ENCODE measurements at places on chromosomes 2 and 18.

- no peak for DNase-seq
These were observed 33.1 kb downstream of the RDH14 start for GRCh38 chr2:18527326-18527725.

DNA sequence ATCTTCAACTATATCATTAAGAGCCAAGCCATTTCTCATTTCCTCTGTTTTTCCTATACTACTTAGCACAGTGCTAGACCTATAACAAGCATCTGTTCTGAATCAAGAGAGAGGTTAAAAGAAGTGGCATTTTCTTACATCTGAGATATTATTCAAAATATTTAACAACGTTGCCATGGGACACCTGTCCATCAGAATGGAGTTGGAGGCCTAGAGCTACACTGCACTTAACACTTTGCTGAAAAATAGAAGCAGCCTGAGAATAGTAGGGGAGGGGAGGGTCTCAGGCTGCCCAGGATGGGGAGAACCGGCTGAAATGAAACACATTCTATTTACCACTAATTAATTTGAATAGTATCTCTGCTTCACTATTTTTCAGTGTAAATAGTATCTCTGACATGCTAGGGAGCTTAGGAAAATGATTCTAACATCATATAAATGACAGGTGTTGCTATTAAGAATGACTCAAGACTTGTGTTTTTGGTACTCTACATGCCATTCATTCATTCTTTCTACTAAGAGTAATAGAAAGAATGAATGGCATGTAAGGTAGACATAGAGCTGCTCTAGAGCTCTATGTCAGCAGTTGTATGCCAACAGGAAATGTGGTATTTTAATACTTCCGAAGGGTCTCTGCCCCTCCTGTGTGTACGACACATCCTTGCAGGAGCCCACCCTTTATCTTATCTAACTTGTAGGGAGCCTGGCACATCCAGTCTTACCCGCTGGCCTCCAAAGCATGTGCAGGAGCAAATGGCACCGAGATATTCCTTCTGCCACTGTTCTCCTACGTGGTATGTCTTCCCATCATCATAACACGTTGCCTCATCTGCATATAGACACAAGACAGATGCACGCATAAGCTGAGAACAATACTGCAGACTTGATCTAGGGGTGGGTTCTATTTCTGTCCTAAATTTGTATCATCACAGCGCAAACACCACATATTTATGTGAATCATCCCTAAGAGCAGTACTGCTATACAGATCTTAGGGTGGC lies 52.6 kb downstream of the ATIC start:
- DNase-seq = no peak

DNA sequence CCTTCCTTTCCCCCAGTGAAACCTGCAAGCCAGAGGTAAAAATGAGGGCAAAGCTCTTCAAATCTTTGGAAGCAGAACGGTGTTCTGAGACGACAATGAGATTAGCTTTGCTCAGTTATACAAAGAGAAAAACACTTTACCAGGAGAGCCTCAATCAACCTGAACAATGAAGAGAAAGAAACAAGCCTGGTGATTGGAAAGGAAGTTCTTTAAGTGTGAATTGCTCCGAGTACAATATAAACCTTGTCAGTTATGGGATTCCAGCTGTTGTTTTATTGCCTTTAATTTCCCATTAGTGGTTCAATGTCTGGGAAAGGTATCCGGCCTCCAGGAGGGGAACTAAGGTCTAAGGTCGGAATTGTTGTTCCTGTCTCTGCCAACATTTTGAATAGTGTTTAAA lies 901.6 kb downstream of the EPHA4 start:
- DNase-seq = no peak

DNA sequence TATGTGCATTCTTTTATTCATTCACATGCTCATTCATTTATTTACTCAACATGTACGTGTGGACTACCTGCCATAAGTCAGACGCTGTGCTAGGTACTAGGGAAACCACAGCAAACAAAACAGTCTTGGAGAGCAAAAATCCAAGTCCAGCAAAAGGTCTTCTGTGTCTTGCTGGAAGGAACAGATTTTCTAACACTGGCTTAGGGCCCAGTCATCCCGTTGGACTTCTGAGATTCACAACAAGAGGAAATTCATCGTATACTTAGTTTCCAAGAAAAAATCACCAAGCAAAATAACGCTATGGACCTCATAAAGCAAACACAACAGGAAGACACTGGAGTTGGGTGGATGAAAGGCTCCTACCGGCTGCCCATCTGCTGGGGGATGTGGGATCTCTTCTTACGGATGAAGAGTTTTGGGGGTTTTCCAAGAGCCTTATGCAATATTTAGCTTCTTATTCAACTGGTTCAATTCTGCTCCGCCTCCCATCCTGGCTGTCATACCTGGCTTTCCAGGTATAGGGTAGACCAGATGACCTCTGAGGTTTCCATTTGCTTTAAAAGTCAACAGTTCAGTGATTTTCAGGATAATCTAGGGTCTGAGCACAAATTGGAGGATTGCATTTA lies 262.7 kb downstream of the HAUS1 start:
- DNase-seq = no peak

DNA sequence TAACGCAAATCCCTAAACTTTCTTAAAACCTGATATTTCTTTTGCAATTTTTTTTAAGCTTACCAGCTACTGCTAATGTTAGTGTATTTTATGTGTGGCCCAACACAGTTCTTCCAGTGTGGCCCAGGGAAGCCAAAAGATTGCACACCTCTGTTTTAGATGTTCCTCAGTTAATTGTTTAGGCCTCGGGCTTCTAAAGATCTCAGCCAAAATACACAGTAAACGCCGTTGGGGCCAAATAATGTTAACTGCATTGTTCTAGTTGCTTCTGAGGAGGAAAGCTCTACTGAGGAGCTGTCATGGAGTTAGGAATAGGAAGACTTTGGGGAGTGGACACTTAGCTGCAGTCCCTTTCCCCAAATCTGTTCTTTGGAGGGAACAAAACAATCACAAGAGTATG lies 2.0 kb downstream of the HSPE1 start:
- DNase-seq = no peak

Data from CD4-positive, alpha-beta T cell (primary cell).